CD8-positive, alpha-beta T cell (primary cell): ENCODE measurements at places on chromosomes 16 and 17.

GRCh38 chr16:29804455-29805231, 1.7 kb upstream of the MAZ start:
- DNase-seq: no peak

DNA sequence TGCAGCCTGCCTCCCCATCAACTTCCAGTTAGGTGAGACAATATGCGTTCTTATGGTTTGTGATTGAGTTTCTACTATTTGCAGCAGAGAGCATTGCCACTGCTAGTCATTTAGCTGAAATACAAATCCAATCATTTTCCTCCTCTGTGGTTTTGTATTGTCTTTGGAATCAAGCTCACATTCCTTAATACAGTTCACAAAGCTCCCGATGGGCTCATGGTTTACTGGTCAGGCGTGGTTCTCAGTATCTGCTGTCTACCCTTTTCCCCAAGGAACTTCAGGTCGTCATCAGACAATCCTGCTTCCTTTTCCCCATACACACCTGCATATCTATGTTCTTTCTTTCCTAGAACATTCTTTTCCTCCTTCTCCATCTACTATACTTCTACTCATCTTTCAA, 69.6 kb upstream of the GAS7 start:
- DNase-seq: no peak

DNA sequence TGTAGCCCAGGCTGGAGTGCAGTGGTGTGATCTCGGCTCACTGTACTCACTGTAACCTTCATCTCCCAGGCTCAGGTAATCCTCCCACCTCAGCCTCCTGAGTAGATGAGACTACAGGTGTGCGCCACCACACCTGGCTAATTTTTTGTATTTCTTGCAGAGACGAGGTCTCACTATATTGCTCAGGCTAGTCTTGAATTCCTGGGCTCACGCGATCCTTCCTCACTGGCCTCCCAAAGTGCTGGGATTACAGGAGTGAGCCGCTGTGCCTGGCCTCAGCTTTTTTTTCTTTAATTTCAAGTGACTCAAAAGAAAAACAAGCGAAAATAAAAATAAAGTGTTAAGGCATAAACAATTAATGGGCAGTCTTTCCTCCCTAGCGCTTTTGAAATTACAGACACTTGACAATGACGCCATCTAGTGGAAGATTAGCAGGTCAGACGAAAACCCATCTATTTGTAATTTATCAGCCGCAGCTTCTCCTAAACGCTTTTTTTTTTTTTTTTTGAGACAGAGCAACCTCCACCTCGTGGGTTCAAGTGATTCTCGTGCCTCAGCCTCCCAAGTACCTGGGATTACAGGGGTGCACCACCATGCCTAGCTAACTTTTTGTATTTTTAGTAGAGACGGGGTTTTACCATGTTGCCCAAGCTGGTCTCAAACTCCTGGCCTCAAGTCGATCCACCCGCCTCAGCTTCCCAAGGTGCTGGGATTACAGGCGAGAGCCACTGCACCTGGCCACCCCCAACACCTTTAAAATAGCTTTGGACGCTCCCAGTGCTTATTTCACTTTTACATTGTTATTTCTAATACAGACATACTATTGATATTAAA, 28.1 kb upstream of the PECAM1 start:
- DNase-seq: peak; percentile 82

- DNase-seq: peak; percentile 37
Measured at GRCh38 chr16:648071-648780, 939 bp upstream of the WDR90 start.

DNA sequence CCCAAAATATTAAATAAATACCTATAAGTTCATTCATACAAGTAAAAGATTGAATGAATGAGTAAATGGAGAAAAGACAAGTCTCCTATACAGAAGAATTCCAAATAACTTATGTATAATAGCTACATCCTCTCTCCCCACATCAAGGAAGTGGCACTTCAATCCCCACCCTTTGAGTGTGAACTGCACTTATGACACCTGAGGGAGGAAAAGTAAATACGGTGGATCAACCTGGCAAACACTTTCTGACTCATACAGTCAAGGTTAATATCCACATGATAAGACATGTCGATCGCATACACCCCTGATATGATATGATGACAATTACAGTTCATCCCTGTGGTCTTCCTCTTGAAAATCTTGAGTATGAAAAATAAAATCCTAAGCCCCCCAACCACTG, 18.0 kb downstream of the SLFN12L start:
- no peak for DNase-seq

DNA sequence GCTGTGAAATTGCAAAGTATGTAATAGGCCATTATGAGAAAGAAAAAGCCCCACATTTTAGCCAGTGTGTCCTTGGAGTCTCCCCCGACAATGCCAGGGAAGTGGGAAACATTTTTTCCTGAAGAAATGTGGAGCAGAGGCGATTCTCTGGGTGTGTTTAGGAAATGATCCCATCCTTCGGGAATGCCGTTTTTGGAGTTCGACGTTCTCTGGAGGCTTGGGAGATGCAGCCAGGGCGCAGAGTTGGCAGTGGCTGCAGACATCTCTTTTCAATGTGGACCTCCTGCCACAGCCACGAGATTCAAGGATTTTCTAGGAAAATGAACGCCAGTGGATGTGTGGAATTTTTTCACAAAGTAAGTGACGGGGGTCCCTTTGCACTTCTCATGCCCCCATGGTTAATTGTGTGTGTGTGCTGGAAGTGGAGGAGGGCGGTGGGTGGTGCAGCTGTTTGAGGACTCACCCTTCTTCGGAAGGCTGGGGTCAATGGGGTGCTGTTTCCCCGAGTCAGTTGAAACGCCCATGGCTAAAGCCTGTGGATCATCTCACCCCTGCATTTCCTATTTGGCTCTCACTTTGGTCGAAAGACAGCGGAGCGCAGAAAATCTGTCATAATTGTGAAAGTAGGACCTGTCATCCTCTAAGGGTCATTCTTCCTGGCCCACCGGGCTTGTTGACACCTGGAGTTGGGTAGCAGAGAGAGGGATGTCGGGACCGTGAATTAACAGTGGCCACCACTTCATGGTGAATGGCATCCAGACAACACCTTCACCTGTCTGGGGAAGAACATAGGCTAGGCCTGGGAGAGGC, 73.2 kb downstream of the CMIP start:
- DNase-seq: no peak

DNA sequence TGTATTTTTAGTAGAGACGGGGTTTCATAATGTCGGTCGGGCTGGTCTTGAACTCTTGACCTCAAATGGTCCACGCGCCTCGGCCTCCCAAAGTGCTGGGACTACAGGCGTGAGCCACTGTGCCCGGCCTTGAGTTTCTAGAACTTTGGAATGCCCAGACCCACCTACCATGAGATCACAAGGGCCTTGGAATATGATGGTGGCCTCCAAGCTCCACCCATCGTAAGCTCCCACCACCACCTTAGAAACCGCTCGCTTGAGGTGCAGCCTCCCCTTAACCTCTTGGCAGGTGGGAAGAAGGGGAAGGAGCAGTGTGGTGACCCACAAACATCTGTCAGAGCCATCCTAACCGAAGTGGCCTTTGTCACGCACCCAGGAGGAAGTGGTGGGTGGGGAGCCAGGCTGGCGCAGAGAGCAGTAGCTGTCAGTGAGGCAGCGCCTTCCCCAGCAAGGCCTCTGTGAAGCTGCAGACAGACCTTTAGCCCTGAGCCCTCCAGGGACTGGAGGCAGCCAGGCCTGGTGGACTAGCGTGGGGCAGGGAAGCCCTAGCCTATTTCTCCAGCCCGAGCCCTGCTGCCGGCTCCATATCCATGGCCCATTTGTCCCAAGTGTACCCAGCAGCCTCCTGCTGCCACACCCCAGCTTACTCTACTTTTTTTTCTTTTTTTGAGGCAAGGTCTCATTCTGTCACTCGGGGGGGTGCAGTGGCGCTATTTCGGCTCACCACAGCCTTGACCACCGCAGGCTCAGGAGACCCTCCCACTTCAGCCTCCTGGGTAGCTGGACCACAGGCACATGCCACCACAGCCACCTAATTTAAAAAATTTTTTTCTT, 13.1 kb upstream of the SEPHS2 start:
- DNase-seq: peak; percentile 79

DNA sequence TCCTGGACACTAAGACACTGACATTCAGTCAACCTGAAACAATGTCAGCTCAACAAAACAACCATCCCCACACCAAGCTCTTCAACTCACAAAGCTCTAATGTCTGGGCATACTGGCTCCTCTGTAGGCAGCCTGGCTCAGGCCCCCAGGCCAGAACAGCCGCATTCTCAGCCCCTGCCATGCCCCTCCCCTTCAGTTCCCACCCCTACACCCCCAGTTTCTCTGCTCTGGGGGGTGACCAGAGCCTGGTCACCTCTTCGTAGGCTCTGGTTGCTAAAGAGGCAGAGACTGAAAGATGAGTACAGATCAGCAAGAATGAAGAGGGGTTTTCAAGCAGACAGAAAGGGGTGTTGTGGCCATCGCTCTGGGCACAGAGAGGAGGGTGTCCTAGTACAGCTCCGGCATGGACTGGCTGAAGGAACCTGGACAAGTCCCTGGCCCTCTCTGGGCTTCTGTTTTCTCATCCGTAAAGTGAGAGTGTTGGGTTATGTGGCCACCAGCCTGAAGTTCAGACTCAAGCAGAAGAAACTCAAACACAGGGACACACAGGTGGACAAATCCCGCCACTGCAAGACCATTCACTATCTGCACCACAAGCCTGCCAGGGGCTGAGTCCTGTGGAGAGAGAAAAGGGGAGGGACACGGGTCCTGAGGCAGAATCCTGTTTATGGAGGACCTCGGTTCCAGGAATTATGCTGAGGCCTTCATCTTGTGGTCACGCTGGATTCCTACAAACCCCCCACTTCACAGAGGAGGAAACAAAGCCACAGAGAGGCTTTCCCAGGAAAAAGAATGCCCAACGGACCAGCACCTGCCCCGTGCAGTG, 987 bp upstream of the SLC4A1 start:
- no peak for DNase-seq

DNA sequence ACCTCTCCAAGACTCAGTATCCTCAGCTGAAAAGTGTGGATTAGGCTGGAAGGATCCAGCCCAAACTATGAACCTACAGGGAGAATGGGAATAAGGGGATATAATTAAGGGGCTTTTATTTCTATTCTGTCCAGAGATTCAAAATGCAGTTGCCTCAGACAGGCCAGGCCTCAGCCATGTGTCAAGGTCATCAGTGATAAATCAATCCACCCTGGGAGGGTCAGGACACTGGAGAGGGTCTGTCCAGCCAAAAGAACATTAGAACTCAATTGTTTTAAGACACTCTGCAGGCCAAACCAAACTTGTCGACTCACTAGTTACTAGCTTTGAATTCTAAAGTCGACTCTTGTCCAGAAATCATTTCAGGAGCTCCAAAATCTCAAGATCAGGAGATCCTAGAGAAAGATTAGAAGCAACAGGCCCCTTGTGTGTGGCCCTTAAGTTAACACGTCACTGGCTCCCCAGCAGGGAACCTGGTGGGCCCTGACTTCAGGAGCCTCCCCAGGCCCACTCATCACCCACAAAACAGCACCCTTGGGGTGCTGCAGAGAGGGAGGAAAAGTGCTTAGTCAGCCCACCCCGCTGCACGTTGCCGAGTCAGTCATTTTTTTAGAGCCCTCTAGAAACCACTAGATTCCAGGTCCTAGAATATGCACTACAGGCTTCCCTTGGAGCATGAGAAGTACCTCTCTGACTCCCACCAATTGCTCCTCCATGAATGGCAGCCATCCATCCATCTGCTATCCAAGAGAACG, 156.8 kb downstream of the XYLT1 start:
- no peak for DNase-seq

DNA sequence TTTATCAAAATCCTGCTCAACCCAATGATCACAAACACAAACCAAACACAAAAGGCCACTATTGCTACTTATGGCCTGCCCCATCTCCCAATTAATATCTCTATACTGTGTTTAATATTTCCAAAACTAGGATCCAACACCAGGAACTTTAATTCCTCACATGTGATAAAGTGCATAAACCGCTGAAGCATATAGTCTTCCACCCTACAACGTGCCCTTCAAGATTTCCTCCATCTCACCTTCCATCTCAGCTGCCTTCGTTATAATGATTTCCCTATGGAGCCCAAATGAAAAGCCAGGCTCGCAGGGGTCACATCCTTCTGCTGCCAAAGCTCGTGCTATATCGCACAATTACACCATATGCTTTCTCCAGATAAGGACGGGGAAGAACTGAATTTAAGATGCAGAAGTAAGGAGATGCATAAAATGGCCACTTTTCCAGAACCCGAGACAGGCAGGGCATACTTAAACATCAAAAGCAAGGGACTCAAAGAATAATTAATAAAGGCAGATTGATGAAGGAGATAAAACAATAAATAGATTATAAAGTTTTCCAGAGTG, 1.8 kb downstream of the MYH10 start:
- DNase-seq: no peak

- peak; percentile 33 for DNase-seq
Measured at GRCh38 chr16:1057252-1057932, 15.2 kb upstream of the SSTR5 start.

- no peak for DNase-seq
Measured at GRCh38 chr17:44770166-44770925, 11.6 kb downstream of the ADAM11 start.

DNA sequence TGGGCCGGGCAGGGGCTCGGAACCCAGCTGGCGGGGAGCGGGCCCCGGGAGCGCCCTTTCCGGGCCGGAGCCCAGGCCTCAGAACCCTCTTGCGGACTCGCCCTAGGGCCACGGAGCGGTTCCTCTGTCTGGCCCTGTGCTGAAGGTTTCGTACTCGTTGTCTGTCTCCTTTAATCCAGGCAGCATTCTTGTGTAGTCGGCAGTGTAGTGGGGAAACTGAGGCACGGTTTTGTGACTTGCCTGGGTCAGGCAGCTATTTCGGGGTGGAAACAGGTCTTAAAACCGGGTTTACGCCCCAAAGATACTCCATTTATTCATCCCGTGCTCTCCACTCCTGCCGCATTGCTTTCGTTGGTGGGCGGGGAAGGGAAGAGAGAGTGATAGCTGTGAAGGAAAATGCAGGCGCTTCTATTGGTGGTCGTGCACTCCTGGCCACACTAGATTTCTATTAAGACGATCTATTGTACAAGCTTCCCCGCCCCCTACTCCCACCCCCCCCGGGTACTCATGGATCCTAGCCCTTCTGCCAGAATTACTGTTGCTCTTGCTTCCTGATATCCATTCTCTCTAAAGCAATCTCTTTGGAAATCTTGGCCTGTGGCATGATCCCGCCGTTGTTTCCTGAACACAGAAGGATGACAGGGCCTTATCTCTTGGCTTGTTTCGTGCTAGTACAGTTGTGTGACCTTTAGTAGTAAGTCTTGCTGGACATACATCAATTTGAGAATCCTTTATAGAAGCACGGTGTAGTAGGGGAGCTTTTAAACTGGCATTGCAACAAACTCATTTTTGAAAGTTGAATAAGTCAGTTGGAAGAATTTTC, 751 bp downstream of the DCAF7 start:
- no peak for DNase-seq

DNA sequence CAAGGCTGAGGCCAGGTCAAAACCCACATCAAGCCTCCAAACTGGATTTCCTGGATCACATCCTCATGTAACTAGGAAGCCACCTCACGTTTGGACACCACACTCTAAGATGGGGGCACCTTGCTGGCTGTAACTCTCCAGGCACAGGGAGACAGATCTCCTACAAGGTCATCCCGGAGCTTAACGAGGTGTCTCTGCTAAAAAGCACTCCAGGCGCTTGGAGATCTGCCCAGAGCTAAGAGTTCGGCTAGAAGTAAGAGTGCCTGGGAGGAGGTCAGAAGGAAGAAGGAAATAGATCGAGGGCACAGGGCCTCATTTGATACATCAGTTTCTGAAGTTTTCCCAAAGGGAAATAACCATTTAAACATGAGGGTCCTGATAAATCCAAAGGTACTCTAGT, 15.9 kb downstream of the PSMB3 start:
- no peak for DNase-seq

- DNase-seq: no peak
Measured at GRCh38 chr16:15971440-15971815, 22.0 kb downstream of the ABCC1 start.

- DNase-seq: peak; percentile 44
Measured at GRCh38 chr16:11597235-11598095, 10.7 kb upstream of the LITAF start.
